ENCODE measurements at places on chromosomes 12 and 14.

DNA sequence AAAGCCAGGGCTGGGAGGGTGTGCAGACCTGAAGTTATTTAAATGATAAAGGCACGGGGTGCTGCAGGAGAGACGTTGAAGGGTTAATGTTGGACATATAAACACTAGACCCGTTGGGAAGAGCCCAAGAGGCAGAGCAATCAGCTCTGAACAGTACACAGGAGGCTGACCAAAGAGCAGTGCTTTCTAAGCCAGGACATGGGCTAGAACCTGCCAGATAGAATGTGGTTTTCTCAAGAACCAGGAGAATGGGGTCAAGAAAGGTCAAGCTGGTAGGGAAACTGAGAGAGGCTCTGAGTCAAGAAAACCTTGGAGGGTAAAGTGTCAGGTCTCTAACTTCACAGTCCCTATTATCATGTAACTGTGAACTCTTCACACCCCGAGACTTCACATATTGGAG is 143.2 kb upstream of the EEA1 start:
- no peak for DNase-seq

DNA sequence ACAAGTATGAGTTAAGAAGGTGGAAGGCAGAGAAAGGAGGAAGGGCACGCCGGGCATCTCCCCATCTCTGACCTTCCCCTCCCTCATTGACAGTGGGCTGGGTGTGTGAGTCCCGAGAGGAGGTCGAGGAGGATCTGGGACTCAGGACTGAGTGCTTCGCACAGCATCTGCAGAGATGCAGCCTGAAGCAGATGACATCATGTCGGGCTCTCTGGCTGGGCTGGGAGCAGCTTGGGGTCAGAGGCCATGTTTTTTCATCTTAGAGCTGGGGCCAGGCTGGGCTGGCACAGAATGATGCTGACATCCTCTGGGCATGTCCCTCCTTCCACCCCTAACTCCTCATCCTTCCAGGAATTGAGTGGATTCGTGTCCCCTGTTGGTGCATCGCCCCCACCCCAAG is 43.5 kb downstream of the CMKLR1 start:
- DNase-seq = no peak

- peak; percentile 77 for DNase-seq
Observed at GRCh38 chr14:99035268-99035667, 236.7 kb downstream of the BCL11B start.

DNA sequence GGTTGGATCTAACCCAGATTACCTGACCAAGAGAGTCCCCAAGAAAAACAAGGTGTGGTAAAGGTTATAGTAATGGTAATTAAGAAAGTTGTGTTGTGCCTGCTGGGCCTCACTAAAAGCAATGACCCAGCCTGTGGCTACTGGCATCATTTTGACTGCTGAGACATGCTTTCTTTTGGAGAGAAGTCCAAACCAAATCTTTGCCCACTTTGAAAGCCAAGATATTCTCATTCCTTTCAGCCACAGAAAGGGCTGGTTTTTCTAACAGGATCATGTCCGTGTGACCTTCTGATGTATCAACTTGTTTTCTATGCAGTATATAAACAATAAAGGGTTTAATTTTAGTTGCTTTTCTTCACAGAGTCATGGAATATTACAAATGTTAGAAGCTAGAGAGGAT is 388.6 kb downstream of the RAD51B start:
- no peak for DNase-seq

GRCh38 chr12:10901427-10901826 is 7.9 kb downstream of the TAS2R13 start:
- no peak for DNase-seq

GRCh38 chr14:96126339-96126782 is 78.3 kb upstream of the BDKRB2 start:
- peak; percentile 12 for DNase-seq

DNA sequence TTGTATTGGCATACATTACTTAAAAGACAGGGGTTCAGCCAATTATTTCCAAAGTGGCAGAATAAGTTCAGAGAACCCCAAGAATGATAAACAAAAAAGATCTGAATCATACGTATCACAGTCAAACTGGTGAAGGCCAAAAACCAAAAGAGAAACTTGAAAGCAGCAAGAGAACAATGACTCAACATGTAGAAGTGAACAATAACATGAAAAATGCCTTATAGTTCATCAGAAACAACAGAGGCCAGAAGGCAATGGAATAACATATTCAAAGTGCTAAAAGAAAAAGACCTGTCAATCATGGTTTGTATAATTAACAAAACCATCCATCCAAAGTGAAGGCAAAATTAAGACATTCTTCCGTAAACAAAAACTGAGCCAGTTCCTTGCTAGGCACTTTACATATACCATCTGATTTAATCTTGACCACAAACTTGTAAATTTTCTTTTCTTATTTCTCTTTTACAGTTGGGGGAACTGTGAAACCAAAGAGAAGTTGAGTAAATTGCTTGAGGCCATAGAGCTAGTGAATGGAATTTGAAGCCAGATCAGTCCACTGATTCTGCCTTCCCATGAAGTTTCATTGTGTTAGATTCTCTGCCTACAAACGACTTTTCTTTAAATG is 232.1 kb upstream of the SEL1L start:
- DNase-seq = peak; percentile 78

DNA sequence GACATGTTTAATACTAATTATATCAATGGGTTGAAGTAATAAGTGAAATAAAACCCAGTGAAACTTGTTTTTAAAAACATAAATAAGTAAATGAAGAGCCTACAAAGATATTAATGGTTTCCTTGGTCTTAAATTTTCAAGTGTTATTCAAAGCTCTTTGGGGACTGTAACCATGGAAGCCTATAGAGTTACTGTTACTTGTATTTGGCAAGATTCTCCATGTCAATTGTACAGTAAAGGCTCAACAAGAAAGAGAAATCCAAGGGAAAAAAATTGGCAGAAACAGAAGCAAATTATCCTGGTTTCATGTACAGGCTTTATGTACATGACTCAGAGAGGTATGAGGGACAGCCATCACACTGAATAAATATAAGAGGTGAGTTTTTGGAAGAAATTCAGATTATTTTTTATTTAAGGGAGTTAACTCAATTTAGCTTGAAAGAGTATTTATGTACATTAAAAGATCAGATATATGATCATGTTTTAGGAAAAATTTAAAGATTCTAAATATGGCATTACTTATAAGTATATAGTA is 151.1 kb upstream of the HMGA2 start:
- DNase-seq = no peak

DNA sequence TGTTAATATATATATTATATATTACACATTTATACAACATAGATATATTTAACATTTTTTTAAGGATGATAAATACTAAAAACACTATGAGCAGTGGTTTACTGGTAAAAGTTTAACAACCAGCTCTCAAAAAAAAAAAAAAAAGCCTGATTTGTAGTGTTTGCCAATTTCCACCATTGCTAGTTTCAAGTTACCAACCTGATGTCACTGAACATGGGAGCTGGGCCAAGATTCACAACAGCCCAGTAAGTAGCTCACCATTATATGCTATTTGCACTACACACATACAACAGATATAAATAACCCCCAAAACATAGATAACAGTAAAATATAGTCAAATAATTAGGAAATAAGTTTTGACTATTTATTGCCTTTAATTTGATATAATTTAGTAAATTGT is 28.9 kb upstream of the TMX1 start:
- DNase-seq = no peak

DNA sequence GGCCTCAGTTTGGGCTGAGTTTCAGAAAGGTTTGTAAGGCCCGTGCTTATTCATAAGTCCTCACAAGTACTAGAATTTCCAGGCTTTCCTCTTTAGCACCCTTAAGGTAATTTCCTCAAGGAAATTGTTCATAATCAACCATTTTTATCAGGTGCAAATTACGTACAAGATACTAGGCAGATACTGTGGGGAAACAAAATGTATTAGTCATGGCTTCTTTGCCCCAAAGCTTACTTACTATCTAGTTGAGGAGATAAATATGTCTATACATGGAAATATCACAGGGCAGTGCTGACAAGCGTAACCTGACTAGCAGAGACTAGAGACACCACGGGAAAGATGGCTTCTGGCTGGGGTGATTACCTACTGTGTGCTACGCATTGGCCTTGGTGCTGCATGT is 22.5 kb downstream of the MAX start:
- peak; percentile 27 for DNase-seq

- DNase-seq = no peak
Observed at GRCh38 chr12:125015680-125016310, 22.4 kb downstream of the BRI3BP start.

- no peak for DNase-seq
Observed at GRCh38 chr12:104467346-104467837, 10.6 kb downstream of the CHST11 start.

DNA sequence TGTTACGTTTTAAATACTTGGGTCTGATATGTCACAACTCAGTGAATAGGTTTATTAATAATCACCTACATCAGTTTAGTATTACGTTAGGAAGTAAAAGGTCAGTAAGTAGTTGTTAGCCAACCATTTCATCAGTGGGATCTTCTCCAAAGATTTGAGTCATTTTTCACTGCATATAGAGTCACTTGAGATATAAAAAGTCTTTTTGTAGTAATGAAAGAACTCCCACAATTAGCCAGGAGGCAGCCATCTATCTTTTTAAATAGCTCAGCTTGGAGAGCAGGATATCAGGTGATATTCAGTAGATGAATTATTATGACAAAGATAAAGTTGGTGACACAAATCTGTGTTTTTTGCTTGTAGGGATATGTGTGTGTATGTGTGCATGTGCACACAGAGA is 309.3 kb downstream of the PDZRN4 start:
- no peak for DNase-seq

GRCh38 chr14:89728964-89729363 is 225.6 kb downstream of the EFCAB11 start:
- DNase-seq = no peak

DNA sequence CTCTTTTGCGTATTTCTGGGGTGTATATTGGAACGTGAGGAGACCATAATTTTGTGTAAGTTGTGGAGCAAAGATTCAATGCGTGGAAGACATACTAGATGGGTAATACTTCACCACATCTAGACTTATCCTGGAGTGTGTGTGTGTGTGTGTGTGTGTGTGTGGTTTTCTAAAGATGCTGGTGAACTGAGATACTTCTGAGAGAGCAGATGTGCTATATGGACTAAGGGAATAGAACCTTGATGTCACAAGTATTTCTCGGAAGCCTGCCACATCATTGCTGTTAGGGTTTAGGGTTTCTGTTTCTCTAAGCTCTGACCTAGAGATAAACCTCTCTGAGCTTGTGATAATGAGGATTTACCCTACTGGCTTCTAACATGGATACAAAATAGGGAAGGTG is 138.8 kb downstream of the DACT1 start:
- DNase-seq = no peak

- DNase-seq = no peak
Observed at GRCh38 chr12:113582521-113583218, 111.0 kb upstream of the LHX5 start.

DNA sequence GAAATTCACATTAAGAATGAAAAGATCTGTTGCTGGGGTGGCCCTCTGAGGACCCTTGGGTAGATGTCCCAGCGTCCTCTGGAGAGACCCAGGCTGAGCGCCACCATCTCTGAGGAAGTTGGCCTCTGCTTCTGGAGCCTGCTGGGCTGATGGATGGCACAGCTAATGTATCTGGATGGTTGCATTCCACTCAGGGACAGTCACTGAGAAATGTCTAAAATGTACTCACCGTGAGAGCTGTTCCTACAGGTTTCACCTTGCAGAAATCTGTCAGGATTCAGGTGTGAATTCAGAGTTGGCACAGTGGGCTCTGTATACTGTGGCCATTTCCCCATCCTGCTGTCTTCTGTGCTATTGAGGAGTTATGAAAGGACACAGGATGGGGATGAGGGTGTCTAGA is 247.2 kb downstream of the AACS start:
- DNase-seq = no peak

DNA sequence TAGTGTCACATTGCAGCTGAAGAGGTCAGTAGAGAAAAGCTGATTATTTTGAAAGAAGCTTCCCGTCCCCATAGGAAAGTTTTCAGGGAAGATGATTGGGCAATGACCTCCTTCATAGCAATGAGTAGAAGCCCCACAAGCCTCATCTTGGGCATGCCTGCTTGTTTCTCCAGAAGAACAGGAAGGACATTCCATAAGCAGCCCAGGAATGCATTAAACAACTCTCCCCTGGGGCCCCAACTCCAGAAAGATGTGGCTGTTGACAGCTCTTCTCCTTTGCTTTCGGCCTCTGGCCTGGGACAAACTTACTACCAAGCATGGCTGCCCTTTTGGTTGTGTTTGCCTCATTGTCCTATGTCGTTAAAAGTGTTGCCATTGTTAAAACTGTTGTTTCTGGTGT is 5.7 kb upstream of the VDR start:
- no peak for DNase-seq

DNA sequence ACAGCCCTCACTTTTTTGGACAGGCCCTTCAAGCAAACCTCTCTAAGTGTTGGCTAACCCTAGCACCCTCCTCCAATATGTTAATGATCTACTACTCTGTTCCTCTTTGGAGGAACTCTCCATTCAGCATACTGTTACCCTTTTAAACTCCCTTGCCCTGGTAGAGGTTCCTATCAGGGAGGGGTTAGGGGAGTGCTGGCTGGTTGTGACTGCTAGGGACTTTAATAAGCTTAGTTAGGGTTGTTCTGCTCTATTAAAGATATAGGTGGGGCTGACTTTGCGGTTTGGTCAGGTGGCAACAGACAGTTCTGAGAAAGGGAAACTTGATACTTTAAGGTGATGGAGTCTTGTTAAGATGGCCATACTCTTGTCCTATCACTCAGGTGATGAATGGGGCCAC is 301.5 kb upstream of the FBXO33 start:
- no peak for DNase-seq

DNA sequence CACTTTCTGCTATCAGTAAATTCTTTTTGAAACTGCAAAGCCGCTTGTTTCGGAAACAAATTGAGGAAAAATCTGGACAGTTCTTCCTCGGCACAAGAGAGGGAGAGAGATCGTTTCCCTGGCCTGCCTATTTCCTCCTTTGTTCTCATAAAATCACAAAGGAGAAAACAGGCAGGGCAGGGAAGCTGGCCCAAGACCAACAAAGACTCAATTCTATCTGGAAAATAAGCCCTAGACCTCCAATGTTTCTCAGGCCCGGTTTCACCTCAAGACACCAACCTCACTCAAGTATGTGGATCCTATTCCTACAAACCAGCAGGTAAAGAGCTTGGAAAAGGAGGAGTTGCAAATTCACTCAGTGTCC is 19.5 kb downstream of the DICER1 start:
- no peak for DNase-seq
